ENCODE measurements at places on chromosomes 6 and 20.

GRCh38 chr6:167786853-167787675 is 39.6 kb upstream of the AFDN start:
- no peak for DNase-seq

- no peak for DNase-seq
These were observed 196.3 kb downstream of the KHDC1L start for GRCh38 chr6:73028893-73029450.

DNA sequence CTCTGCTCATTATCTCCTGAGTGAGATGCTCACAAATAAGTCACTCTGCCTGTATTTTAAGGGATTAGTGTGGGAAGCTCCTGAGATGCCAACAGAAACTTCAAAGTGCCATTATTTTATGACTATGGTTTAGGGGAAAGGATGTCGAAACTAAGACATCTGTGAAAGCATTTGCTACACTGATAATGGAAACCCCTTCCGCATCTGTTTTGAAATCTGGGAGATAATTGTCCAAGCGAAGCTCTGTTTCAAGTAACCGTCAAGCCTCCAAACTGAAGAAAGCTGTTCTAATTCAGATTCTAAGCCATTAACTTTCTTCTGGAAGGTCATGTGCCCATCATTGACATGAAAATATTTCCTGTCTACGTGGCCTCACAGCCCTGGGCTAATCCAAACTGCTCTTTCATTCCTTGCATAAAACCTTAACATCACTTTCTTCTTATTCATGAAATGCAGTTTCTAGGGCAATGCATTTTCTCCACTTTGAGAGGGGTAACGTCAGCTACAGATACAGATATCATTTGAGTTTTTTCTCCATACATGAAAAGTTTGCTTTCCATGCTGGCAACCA is 932.0 kb downstream of the C6orf118 start:
- DNase-seq, result no peak

DNA sequence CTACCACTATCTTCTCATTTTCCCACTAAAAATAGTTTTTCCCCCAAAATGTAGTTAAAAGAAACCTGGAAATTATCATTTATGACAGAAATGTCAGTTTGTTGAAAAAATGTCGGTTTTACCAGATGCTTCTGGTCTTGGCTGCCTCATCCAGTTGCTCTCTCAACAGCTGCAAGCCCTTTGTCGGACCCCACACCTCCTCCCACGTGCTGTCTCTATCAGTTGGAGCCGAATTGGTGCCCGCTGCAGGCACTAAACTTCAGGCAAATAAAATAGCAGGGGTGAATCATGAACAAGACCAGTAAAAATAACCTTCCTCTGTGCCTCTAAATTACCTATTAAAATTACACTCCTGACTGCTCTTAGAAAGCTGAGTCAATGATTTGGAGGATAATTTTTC is 129.5 kb upstream of the CEP162 start:
- DNase-seq, result no peak

DNA sequence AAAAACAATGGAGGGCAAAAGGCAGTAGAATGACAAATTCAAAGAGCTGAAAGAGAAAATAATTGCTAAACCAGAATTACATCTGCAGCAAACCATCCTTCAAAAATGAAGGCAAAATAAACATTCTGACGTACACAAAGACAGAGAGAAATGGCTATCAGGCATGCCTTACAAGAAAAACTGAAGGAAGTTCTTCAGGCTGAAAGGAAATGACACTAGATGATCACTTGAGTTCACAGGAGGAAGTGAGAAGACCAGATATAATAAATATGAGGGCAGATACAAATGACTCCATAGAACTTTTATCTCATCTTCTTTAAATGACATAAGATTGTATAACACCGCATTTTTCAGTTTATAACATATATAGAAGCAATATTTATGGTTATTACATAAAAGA is 30.0 kb downstream of the DZANK1 start:
- no peak for DNase-seq
